ENCODE measurements at places on chromosomes 4 and X.

DNA sequence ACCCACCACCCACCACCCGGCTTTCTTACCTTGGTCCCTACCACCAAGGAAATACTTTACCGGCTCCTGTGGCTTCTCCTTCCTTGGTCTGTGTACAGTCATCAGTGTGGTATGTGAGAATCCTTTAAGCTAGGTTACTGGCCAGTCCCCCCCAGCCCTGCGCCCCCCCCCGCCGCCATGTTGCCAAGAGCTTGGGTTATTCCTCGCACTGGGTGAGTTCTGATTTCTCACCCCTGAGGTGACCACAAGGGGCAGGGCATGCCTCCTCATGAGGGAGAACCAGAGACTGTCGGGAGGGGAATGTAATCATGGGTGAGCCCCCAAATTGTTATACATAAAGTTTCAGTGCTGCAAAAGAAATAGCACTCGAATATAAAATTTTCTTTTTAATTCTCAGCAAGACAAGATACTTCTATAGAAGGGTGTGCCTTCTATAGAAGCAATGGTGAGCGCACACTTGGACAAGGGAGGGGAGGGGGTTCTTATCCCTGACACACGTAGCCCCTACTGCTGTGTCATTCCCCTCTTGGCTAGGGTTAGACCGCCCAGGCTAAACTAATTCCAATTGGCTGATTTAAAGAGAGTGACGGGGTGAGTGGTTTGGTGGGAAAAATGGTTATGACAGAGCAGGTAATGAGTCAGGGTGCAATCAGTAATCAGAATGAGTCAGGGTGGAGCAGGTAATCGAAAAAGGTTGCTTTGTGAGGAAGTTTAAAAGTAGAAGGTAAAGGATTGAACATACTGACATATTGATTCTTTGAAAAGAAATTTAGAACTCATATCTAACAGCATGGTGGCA lies 133.2 kb downstream of the KDM6A start:
- DNase-seq = peak; percentile 25

DNA sequence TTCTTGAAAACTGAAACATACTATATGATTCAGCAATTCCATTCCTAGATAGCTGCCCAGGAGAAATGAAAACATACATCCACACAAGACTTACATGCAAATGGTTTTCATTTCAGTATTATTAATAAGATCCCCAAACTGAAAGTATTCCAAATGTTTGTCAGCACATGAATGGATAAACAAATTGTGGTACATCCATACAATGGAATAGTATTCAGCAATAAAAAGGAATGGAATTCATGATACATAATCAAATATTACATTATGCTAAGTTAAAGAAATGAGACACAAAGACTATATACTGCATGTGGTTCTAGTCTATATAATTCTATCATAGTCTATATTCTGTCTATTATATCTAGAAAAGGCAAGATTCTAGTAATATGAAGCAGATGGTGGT lies 152.4 kb upstream of the KIT start:
- DNase-seq = no peak

- DNase-seq = no peak
Measured at GRCh38 chr4:81227968-81228367, 12.9 kb upstream of the PRKG2 start.

DNA sequence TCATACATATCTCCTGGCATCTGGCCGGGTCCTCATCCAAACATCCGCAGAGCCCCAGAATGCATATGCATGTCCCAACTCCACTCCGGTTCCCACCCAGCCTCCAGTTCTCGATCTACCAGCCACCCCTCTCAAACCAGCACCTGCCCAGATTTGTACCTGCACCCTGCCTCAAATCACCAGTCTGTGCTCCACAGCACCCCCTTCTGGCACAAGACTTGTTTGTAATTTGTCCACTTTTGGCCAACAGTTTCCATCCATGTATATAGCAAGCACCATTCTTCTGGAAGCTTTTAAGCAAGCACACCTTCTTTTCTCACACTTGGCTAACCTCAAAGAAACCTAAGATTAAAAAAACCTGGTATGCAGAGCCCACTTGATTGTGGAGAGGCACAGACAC lies 644.1 kb downstream of the MID1IP1 start:
- DNase-seq = peak; percentile 12

DNA sequence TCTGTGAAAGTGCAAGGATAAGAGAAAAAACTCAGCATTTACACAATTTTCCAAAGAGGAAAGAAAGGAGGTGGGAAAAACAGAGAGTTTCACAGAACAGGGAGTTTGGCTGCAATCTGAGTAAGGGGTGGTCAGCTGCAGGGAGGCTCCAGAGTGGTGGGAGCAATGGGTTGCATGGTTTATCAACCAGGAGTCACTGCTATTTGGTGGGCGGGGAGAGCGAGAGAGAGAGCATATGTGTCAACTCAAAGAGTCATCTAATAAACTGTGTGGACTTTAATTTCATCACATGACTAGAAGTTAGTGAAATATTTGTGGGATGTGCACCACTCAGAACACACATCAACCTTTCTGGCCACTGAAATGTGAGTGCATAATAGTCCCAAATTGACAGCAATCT lies 94.6 kb downstream of the FAM13A start:
- DNase-seq = no peak

DNA sequence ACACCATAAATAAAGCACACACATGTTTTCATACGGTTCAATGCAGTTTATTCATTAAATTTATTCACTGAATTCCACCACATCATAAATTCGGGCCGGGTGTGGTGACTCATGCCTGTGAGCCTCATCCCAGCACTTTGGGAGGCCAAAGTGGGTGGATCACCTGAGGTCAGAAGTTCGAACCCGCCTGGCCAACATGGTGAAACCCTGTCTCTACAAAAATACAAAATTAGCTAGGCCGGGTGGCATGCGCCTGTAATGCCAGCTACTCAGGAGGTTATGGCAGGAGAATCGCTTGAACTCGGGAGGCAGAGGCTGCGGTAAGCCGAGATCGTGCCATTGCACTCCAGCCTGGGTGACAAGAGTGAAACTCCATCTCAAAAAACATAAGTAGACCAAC lies 131.6 kb downstream of the PDS5A start:
- DNase-seq = peak; percentile 10

GRCh38 chrX:63740382-63740781 lies 44.6 kb downstream of the ARHGEF9 start:
- no peak for DNase-seq

DNA sequence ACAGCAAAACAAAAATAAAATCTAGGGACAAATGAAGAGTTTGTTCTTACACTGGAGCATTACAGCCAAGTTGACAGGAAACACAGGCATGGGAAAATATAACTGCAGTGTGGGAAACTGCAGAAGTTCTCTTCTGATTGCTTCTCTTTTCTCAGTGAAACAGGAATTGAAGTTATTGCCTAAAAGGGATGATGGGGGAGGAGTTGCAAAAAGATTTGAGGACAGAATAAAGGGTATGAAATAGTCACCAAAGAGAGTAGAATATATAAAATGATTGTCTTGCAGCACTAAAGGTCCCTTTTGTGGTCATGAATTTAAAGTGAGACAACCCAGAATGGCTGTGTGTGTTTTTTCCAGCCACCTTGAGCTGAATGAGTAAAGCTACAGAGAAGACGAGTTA lies 103.7 kb downstream of the JADE1 start:
- DNase-seq = no peak

DNA sequence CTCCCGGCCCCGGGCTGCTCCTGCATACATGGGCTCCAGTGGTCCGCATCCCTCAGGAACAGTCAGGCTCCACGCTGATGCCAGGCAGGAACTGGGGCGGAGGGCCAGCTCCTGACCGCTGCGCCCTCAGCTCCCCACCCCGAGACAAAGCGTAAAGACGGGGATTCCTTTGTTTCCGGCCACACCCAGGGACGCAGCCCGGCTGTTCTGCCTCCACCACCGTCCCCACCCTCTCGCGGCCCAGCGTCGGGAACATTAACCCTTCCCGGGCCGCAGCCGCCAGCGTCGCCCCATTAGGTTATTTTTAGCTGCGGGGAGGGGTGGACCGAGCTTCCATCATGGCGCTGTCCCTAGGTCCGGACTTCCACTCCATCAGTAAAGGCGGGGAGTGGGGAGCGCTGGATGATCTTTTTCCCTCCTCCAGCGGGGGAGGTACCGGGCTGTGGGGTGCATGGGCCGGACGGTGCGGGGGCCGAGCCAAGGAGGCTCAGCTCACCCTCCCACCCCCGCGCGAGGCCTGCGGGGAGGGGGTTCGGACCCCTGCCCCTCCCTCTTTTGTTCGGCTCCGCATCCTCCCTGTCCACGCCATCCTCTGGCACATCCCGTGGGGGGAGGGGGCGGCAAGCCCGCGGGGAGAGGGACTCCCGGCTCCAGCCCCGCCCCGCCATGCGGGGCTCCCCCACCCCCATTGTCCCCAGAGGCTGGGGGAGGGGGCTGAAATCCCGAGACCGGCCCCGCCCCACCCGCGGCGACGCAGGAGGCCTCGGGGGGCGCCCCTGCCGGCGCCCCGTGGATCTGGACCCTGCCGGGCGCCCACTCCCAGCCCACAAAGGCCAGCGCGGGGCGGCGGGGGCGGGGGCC lies 5.3 kb downstream of the CRMP1 start:
- no peak for DNase-seq

GRCh38 chr4:121208244-121209007 lies 44.3 kb upstream of the TNIP3 start:
- no peak for DNase-seq

DNA sequence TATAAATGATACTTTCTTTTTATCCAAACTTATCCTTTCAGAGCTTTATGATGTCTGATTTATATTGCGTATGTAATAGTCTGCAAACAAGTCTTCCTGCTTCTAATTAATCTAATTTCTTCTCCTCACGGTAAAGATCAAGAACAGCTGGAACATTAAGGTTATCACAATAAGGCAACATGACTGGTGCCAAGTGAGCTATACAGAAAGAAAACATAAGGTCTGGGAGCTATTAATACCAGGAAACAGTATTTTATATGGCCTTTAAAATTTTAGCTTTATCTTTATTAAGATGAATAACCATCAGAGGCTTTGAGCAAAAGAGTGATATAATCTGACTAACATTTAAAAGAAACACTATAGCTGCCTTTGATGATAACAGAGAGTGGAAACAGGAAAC lies 28.7 kb upstream of the CABS1 start:
- no peak for DNase-seq

DNA sequence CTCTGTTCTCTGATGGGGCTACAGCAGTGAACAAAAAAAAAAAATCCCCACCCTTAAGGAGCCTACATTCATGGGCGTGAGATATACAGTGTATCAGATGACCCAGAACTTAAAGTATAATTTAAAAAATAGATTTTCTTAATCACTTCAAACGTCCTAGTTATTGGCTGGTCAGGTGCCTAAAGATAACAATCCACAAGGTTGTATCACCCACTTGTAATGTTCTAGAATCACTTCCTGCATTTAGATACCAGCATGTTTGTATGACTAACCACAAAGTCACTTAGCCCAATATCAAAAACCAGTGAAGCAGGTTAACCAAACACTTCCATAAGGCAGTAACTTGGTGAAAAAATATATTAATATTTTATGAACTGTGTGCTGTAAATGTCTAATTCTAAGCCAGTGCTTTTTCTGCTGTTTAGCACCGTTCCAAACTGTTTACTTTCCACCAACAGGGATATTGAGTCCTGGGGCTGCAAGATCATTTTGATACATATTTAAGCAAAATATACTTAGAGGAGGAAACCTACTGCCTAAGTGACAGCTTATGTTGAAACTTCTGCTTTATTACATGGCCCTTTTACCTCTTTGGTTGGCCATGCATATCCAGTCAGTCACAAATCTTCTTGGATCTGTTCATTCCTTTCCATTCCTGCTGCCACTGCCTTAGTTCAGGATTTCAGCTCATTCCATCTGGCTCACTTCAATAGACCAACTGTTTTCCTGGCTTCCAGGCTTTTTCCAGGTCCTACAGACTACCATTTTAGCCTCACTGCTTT lies 43.3 kb downstream of the CD40LG start:
- peak; percentile 33 for DNase-seq

DNA sequence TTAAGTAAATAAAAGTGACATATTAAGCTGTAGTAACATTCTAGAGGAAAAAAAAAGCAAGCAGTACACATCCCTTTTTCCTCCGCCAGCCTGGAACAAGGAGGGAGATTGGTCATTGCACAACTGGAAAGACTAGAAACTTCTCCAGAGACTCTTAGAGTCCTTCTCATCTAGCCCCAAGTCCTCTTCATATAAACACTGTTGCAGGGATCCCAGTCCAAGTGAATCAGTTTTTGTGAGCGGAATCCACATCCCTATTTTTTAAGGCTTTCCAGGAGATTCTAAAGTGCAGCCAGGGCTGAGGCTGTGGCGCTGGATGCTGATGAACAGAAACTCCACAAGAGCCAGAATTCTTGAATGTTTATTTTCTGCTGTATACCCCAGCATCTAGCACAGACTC lies 23.8 kb downstream of the REELD1 start:
- DNase-seq = no peak

GRCh38 chr4:102815981-102816380 lies 11.4 kb downstream of the UBE2D3 start:
- DNase-seq = peak; percentile 81

DNA sequence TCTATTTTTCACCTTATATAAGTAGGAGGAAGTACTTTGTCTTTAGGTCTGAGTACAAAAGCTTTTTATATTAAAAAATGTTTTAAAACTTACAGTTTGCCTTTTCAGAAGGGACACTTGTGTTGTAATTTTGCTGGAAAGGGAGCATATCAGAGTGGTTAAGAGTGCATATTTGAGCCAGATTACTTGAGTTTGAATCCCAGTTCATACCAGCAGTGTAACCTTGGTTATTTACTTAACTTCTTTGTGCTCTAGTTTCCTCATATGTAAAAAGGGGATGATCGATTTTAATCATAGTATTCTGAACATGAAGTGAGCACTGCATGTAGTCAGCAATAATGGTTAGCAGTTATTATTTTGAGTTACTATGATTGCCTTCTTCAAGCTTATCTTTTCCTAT lies 78.3 kb upstream of the SLC4A4 start:
- DNase-seq = no peak

DNA sequence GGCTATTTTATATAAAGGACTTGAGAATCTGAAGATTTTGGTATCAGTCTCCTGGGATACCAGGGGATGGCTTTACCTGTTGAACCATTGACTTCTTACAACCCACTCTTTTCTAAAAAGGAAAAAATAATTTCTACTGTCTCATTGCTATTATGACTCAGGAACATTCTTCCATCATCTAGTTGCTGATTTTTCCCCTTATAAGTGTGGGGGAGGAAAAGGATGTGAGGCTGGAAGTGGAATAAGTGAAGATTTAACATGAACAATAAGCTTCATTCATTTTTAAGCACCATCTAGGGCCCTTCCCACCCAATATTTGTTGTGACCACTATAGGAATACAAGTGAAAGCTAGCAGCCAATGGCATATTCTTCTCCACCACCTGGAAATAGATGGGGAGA lies 10.6 kb upstream of the MND1 start:
- DNase-seq = no peak
